Activated CD4-positive, alpha-beta T cell treated with anti-CD3 and anti-CD28 coated beads, Interleukin-2, amount 10 ng/mL, durations not matched to agents 24 days and 14 days (primary cell): ENCODE measurements at places on chromosomes 13 and 19.

GRCh38 chr13:74219566-74219965 lies 85.4 kb upstream of the KLF12 start:
- peaks cover 2% of the 10 kb centered on the region for H3K4me1 ChIP-seq
- H3K27ac ChIP-seq, result no peak overlapping the region
- H3K36me3 ChIP-seq, result no peaks in the 10 kb centered on the region
- DNase-seq, result no peak

GRCh38 chr19:18126097-18126496 lies 26.9 kb upstream of the PIK3R2 start:
- peaks cover 43% of the 10 kb centered on the region for H3K36me3 ChIP-seq
- H3K4me1 ChIP-seq, result peaks cover 7% of the 10 kb centered on the region
- no peaks in the 10 kb centered on the region for H3K27me3 ChIP-seq

GRCh38 chr13:26834646-26835045 lies 74.1 kb upstream of the GPR12 start:
- H3K36me3 ChIP-seq, result no peaks in the 10 kb centered on the region
- H3K4me3 ChIP-seq, result no peak overlapping the region
- H3K27ac ChIP-seq, result no peak overlapping the region
- H3K4me1 ChIP-seq, result no peaks in the 10 kb centered on the region
- H3K27me3 ChIP-seq, result peaks cover 15% of the 10 kb centered on the region

- no peaks in the 10 kb centered on the region for H3K36me3 ChIP-seq
- no peak overlapping the region for H3K27ac ChIP-seq
- no peak overlapping the region for H3K4me3 ChIP-seq
Measured at GRCh38 chr13:39415008-39415802, 187.8 kb downstream of the LHFPL6 start.

- peak overlapping the region; percentile 62 for H3K27ac ChIP-seq
- H3K4me1 ChIP-seq, result peaks cover 42% of the 10 kb centered on the region
- peak overlapping the region; percentile 84 for H3K4me3 ChIP-seq
- DNase-seq, result peak; percentile 61
Measured at GRCh38 chr13:114315074-114315785, 927 bp downstream of the CHAMP1 start.

GRCh38 chr13:74194846-74195245 lies 60.6 kb upstream of the KLF12 start:
- no peaks in the 10 kb centered on the region for H3K36me3 ChIP-seq
- no peak for DNase-seq
- H3K4me3 ChIP-seq, result no peak overlapping the region

DNA sequence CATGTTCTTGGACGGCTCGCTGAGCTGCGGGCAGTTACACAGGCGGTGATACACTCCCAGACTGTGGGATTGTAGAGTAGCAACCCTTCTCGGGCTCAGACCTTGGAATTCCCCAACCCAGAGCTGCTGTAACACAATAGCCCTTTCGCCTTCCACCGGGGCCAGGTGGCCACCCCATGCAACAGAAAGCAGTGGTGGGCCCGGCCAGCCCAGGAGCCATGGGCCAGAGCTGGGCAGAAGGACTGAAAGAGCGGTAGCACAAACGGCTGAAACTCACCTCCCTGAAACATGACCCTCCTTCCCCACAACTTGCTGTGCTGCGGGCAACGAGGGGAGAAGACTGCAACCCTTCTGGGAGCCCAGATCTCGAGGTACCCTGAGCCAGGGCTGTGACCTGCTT lies 429.0 kb downstream of the SLITRK1 start:
- no peaks in the 10 kb centered on the region for H3K27me3 ChIP-seq
- H3K4me3 ChIP-seq, result no peak overlapping the region
- H3K4me1 ChIP-seq, result no peaks in the 10 kb centered on the region

DNA sequence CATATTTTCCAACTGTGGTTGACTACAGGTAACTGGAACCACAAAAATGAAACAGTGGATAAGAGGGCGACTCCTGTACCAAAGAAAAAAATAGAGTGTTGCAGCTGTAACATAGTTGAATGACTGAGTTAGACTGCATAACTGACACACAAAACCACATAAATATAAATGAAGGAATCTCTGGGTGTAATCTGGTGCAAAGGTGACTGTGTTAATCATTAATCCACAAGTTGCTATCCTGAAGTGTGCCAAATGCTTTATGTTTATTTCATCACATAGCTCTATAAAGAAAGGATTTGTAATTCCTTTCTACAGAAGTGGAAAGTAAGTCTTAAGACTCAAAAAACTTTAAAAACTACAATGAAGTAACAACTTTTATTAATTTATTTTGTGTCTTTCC lies 6.0 kb upstream of the GJB2 start:
- peaks cover 46% of the 10 kb centered on the region for H3K27me3 ChIP-seq
- DNase-seq, result peak; percentile 23
- no peaks in the 10 kb centered on the region for H3K36me3 ChIP-seq
- peaks cover 19% of the 10 kb centered on the region for H3K4me1 ChIP-seq
- H3K27ac ChIP-seq, result no peak overlapping the region

DNA sequence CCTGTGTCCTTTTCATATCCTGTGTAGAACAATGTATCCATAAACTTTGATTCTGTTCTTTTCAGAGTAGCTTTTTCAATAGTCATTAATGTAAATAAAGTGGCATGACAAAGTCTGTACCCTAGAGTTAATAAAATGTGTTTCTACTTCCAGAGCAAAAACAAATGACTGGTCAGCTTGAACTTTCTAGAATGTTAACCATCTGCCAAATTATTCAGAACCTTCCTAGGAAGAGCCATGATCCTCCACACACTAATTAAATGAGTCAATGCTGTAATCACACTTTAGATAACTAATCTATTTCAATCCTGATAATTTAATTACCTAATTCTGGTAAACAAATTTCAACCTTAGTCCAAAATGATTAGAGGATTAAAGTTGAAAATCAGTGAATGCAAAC lies 73.2 kb downstream of the DIAPH3 start:
- peaks cover 4% of the 10 kb centered on the region for H3K4me1 ChIP-seq
- H3K36me3 ChIP-seq, result peaks cover 17% of the 10 kb centered on the region
- no peak overlapping the region for H3K4me3 ChIP-seq
- no peaks in the 10 kb centered on the region for H3K27me3 ChIP-seq
- H3K27ac ChIP-seq, result no peak overlapping the region

DNA sequence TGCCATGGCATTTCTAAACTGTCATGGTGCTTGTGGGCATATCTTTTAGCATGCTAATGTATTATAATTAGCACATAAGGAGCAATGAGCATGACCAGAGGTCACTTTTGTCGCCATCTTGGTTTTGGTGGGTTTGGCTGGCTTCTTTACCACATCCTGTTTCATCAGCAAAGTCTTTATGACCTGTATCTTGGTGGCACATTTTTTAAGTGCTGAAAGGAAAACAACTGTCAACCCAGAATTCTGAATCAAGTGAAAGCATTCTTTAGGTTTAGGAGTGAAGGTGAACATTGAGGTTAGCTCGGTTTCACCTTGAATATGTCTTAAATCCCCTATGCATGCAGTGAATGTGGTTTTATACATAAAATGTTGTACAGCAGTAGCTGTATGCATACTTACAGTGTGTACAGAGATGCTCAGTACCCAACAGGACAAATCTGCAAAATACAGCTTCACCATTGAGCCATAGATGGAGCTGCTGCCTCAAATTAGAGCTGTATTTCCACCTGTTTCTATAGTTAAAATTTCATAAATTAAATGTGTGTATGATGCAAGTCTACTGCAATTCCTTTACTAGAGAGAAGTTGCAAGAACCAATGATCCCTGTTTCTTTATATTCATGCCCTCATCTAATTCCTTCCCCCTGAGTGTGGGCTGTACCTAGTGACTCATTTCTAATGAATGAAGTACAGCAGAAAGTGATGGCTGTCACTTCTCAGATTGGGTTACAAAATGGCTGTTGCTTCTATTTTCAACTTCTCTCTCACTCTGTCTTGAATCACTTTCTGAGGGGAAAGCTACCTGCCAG lies 25.2 kb upstream of the IGSF23 start:
- DNase-seq, result no peak
- H3K36me3 ChIP-seq, result no peaks in the 10 kb centered on the region
- H3K27ac ChIP-seq, result no peak overlapping the region
- H3K4me3 ChIP-seq, result no peak overlapping the region

- peaks cover 6% of the 10 kb centered on the region for H3K27me3 ChIP-seq
- H3K4me3 ChIP-seq, result no peak overlapping the region
Measured at GRCh38 chr19:478976-479375, 17.3 kb upstream of the MADCAM1 start.

- H3K4me3 ChIP-seq, result no peak overlapping the region
- no peaks in the 10 kb centered on the region for H3K4me1 ChIP-seq
- no peak for DNase-seq
- no peak overlapping the region for H3K27ac ChIP-seq
Measured at GRCh38 chr13:70394031-70394548, 285.8 kb upstream of the KLHL1 start.

- no peak overlapping the region for H3K27ac ChIP-seq
- DNase-seq, result no peak
- no peak overlapping the region for H3K4me3 ChIP-seq
Measured at GRCh38 chr19:45547965-45548609, 36.5 kb downstream of the OPA3 start.

- DNase-seq, result no peak
- no peak overlapping the region for H3K27ac ChIP-seq
- no peak overlapping the region for H3K4me3 ChIP-seq
- no peaks in the 10 kb centered on the region for H3K36me3 ChIP-seq
- peaks cover 4% of the 10 kb centered on the region for H3K4me1 ChIP-seq
Measured at GRCh38 chr13:28322256-28322905, 172.5 kb downstream of the FLT1 start.

DNA sequence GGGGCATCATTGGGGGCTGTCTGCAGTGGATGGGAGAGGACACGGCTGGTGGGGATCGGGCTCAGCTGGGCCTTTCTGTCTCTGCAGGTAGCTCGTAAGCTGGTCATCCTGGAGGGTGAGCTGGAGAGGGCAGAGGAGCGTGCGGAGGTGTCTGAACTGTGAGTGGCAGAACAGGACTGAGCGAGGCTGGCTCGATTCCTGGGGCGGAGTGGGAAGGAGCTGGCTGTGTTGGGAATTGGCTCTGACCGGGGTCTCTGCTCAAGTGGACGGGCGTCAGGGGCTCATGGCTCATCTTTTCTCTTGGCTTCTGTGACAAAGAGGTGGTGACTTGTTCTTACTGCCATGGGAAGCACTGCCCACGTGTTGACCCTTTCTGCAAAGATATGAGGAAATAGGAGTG lies 11.6 kb downstream of the TPM4 start:
- H3K27ac ChIP-seq, result peak overlapping the region; percentile 32
- H3K27me3 ChIP-seq, result no peaks in the 10 kb centered on the region
- peaks cover 84% of the 10 kb centered on the region for H3K36me3 ChIP-seq
- H3K4me1 ChIP-seq, result peaks cover 47% of the 10 kb centered on the region
- no peak for DNase-seq

GRCh38 chr19:10209315-10209714 lies 14.6 kb upstream of the DNMT1 start:
- no peaks in the 10 kb centered on the region for H3K4me1 ChIP-seq
- H3K36me3 ChIP-seq, result no peaks in the 10 kb centered on the region

- H3K27me3 ChIP-seq, result peaks cover 26% of the 10 kb centered on the region
- H3K36me3 ChIP-seq, result no peaks in the 10 kb centered on the region
- H3K27ac ChIP-seq, result no peak overlapping the region
- no peaks in the 10 kb centered on the region for H3K4me1 ChIP-seq
Measured at GRCh38 chr19:39190768-39191167, 6.0 kb upstream of the NCCRP1 start.

- DNase-seq, result no peak
- H3K27me3 ChIP-seq, result no peaks in the 10 kb centered on the region
- H3K36me3 ChIP-seq, result peaks cover 8% of the 10 kb centered on the region
Measured at GRCh38 chr19:41376998-41377365, 649 bp downstream of the TMEM91 start.

DNA sequence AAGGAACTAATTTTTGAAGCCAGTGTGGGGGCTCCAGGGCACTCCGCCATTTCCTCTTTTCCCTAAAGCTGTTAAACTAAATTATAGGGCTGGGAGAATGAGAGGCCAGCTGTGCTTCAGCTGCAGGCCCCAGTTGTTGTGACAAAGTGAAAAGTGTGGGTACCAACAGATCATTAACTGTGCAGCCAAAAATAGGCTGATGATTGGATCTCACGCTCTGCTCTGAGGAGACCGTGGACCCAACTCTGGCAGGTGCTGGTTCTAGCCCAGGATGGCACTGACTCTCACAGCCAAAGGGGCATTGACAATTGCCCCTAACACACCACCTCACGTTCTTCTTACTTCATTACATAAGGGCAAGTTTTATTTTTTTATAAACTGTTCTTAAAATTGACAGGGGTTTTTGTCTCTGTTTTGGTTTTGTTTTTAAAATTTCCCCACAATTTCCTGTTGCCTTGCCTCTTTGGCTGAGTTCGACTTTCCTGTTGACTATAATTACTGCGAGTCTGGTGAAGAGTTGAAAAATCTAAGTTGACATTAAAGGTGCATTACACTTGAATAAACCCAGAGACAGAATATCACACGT lies 391.0 kb downstream of the FGF9 start:
- DNase-seq, result peak; percentile 77
- H3K27ac ChIP-seq, result peak overlapping the region; percentile 86
- no peaks in the 10 kb centered on the region for H3K27me3 ChIP-seq
- H3K4me3 ChIP-seq, result peak overlapping the region; percentile 74
- peaks cover 54% of the 10 kb centered on the region for H3K4me1 ChIP-seq

DNA sequence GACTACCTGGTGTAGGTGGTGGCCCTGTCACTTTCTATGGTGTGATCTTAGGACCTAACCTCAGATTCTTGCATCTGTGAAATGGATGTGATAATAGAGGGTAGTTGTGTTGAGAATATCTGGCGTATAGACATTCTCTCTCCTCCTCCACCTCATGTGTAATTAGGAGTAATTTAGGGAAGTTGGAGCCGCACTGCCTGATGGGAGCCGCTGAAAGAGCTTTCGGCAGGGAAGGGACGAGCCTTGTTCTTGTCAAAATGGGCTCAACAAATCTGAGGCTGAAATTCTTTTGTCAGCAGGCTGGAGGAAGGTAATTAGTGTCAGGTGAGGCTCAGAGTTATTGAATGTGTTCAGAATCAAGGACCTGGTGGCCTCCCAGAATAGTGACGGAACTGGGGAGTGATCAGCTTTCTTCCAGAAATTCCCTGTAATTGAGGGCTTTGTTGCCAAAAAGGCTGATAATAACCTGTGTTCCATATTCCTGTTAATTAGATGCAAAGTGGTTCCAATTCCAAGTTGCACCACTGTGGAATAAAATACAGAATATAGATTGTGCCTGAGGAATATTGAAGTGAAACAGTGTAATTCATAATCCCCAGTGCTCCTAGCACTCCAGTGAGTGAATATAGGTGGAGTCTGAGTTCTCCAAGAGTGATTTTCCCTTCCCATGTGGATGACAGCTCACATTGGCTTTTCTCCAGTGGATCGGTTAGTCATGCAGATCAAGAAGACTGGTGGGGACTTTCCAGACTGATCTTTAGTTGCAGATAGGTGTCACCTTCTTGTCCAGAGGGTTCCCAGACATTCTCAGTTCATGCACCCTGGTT lies 47.5 kb downstream of the SPATA13 start:
- H3K4me3 ChIP-seq, result no peak overlapping the region
- H3K27ac ChIP-seq, result no peak overlapping the region
- no peak for DNase-seq
- H3K27me3 ChIP-seq, result peaks cover 15% of the 10 kb centered on the region
- H3K36me3 ChIP-seq, result no peaks in the 10 kb centered on the region

- no peak for DNase-seq
- H3K4me1 ChIP-seq, result no peaks in the 10 kb centered on the region
- no peaks in the 10 kb centered on the region for H3K27me3 ChIP-seq
- no peak overlapping the region for H3K4me3 ChIP-seq
- no peak overlapping the region for H3K27ac ChIP-seq
- H3K36me3 ChIP-seq, result no peaks in the 10 kb centered on the region
Measured at GRCh38 chr19:51816711-51817110, 21.8 kb downstream of the FPR3 start.

GRCh38 chr19:45346449-45346848 lies 5.9 kb downstream of the KLC3 start:
- no peak overlapping the region for H3K4me3 ChIP-seq
- peaks cover 3% of the 10 kb centered on the region for H3K27me3 ChIP-seq
- H3K27ac ChIP-seq, result no peak overlapping the region
- DNase-seq, result no peak
- peaks cover 4% of the 10 kb centered on the region for H3K36me3 ChIP-seq

- peak overlapping the region; percentile 67 for H3K27ac ChIP-seq
- H3K27me3 ChIP-seq, result peaks cover 31% of the 10 kb centered on the region
- peak overlapping the region; percentile 92 for H3K4me3 ChIP-seq
- peaks cover 10% of the 10 kb centered on the region for H3K4me1 ChIP-seq
Measured at GRCh38 chr19:38361633-38362075, 12.7 kb upstream of the PSMD8 start.
